Amygdala (tissue), 56 donors: ENCODE measurements at places on chromosomes 13 and 19.

- no peak for DNase-seq
Observed at GRCh38 chr13:20373861-20374260, 141.7 kb upstream of the GJB6 start.

DNA sequence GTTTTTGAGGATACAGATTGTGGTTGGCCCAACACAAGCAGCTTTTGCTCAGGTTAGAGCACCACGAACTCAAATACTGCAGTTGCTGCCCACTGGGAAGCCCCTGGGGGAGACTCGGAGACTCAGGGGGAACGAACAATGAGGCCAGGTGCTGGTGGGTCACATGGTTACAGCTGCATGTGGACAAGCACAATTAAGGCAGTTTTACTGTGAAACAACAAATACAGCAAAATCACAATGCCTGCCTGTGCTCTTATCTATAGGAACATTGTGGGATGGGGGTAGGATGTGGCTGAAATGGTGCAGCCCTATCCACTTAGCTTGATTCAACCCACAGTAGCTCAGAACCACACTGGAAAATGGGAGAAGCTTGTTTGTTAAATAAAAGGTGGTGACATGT is 119.7 kb upstream of the SPATA13 start:
- DNase-seq: no peak

DNA sequence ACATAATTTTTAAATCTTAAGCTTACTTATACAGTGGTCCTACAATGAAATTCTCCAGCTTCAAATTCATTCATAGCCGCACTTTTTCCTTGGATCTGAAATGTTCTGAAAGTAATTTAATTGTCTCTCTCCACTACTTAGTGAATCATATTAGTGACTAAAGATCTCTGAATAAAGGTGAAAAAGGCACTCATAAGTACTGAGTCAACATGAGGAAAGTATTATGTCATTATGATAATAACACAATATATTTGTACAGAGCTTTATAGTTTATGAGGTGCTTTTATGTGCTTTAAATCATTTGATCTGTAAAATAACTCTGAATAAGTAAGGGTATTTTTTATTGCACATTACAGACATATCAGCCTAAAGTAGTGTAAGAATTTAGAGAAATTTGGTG is 628.2 kb upstream of the SLITRK5 start:
- DNase-seq: no peak

- no peak for DNase-seq
Observed at GRCh38 chr19:6828698-6829633, 56.5 kb downstream of the VAV1 start.

DNA sequence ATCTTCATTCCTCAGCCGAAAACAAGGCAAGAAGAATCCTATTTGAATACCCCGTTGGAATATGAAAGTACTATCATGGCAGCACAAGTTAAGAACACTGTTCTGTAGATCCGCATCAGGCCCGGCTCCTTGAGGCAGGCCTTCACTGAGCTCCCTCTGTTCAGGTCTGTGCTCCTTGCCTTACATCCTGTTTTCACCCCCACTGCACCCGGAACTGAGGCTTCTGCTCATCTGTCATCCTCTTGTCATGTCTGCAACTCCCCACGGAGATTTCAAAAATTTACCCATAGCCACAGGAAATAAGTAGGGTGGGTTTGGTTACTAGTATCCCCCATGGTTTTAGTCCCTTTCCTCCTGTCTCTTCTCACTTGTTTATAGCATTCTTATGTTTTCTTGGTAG is 861.9 kb downstream of the GPC5 start:
- no peak for DNase-seq

GRCh38 chr13:31890946-31891345 is 140.6 kb upstream of the FRY start:
- DNase-seq: no peak

GRCh38 chr13:32737679-32738078 is 151.4 kb downstream of the PDS5B start:
- no peak for DNase-seq

GRCh38 chr13:98466634-98467236 is 110.2 kb downstream of the STK24 start:
- DNase-seq: no peak

DNA sequence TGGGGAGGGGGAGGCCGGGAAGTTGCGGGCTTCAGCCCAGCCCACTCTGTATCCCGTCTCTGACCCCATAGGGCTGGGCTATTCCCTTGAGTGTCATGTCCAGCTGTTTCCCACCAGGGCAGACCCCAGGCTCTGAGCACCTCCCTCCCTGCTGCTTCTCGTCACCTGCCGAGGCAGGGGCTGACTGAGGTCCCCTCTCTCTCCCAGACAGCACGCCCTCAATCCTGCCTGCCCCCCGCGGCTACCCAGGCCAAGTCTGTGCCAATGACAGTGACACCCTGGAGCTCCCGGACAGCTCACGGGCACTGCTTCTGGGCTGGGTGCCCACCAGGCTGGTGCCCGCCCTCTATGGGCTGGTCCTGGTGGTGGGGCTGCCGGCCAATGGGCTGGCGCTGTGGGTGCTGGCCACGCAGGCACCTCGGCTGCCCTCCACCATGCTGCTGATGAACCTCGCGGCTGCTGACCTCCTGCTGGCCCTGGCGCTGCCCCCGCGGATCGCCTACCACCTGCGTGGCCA is 625 bp downstream of the F2RL3 start:
- DNase-seq: no peak

GRCh38 chr13:100513987-100514670 is 74.5 kb downstream of the GGACT start:
- DNase-seq: no peak

DNA sequence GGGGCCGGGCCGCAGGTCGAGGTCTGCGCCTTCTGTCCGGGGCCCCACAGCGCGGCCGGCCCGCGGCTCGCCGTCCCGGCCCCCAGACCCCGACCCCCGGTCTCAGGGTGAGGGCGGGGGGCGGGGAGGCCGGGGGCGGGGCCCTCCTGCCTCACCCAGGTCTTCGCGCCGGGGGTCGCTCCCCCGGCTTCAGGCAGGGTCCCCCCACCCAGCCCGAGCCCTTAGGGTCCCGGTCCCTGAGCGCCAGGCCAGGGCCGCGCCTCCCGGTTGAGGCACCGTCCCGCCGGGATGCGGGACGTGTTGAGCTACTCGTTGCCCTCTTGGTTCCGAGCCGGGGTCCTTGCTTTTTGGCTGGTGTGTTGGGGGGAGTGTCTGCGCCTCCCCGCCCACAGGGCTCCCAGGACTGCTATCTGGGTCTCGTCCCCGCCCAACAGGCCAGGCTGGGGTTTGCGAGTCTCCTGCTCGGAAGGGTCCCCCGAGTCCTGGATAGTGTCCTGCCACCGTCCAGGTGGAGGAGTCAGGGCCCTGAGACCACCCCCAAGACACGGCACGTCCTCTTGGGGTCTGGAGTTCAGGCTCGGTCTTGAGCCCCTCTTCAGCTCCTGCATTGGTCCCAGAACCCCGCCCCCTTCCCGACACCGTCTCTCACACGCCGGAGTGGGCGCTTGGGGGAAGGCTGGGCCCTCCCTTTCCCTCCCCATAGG is 452 bp downstream of the PIAS4 start:
- no peak for DNase-seq

DNA sequence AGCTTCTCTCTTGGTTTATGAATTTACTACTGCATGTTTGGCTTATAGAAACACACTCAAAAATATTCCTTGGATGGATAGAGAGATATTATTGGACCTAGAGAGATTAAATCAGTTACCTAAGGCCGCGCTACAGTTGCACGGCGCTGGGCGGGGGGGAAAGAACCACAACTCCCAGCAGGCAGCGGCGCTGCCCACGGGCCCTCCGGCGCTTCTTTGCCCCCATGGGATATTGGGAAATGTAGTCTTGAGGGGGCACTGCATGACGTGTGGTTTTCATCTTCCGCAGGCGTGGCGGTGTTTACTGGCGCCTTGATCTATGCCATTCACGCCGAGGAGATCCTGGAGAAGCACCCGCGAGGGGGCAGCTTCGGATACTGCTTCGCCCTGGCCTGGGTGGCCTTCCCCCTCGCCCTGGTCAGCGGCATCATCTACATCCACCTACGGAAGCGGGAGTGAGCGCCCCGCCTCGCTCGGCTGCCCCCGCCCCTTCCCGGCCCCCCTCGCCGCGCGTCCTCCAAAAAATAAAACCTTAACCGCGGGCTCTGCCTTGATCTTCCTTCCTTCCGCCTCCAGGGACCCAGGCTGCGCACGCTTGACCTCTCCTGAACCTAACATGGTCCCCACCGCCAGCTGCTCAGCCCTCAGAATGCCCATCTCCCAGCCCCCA is 4.8 kb downstream of the EMP3 start:
- DNase-seq: peak; percentile 86
